RWPE2 (cell line): ENCODE measurements at places on chromosomes 5 and 9.

DNA sequence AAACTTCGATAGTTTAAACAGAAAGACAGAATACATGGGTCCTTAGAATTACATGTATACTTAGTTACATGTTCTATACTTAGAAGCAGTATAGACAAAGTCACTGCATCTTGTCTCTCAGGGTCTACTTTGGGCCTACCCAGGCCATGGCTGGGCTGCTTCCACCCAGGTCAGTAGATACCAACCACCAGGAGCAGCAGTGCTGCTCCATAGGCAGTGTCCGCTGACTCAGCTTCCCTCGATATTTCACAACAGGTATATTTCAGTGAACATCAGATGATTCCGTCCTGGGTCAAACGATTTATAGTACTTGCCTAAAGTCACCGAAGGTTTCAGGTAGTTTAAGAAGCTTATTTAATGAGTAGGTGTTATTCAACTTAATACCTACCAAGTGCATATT is 18.0 kb downstream of the IARS1 start:
- no peak for DNase-seq

GRCh38 chr5:39333104-39333503 is 31.2 kb downstream of the C9 start:
- DNase-seq, result no peak

DNA sequence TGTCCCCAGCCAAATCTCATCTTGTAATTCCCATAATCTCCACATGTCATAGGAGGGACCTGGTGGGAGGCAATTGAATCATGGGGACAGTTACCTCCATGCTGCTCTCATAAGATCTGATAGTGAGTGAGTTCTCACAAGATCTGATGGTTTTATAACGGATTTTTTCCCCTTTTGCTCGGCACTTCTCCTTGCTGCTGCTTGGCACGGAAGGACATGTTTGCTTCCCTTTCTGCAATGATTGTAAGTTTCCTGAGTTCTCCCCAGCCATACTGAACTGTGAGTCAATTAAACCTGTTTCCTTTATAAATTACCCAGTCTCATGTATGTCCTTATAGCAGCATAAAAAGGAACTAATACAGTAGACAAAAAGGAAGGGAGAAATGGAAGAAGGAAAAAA is 76.7 kb upstream of the CCNG1 start:
- DNase-seq, result no peak

- DNase-seq, result no peak
Observed at GRCh38 chr5:137344723-137345322, 154.3 kb downstream of the SPOCK1 start.

- DNase-seq, result no peak
Observed at GRCh38 chr5:103840600-103840999, 278.0 kb upstream of the NUDT12 start.

DNA sequence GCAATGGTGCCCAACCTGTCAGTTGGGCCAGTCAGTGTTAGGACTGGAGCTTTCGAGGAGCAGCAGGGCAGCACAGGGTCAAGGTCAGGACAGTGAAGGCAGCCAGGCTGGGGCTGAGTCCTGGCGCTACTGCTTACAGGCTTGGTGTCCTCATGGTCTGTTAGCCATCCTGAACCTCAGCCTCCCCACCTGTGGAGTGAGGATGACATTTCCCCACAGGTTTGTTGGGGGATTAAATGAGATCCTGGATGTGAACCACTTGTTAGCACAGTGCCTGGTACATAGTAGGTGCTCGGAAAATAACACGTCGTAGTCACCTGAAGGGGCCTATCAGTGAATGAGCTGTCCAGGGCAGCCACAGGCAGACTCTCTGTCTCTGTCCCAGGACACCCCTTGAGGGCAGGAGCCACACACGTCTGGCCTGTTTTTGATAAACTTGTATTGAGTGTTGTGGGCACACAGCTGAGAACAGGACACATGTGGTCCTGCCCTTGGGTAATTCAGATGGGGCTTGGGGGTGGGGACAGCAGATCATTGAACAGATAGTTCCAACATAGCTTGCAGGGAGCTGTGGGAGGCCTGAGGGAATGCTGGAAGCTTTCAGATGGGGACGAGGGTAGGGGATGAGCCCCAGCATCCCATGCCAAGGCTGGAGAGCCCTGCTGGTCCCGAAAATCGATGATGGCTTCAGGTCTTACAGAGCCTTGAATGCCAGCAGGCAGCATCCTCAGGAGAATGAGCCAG is 69.3 kb downstream of the AMBP start:
- DNase-seq, result peak; percentile 13

GRCh38 chr9:72422214-72422613 is 57.2 kb upstream of the ZFAND5 start:
- no peak for DNase-seq

GRCh38 chr5:32042551-32042961 is 131.6 kb downstream of the GOLPH3 start:
- no peak for DNase-seq
